ENCODE measurements at places on chromosomes 13 and 19. TPM values are rescaled to one million over a fixed set of nuclear protein-coding genes. Genes with fewer than 3 reads are reported as not detected.

The ADGRE3 gene
- not detected for polyA plus RNA-seq

The CRLF1 gene
- polyA plus RNA-seq, result 0.55 TPM

The DLL3 gene
- 1.9 TPM for polyA plus RNA-seq

The NKPD1 gene
- polyA plus RNA-seq, result 0.17 TPM

The C19orf81 gene
- polyA plus RNA-seq, result 5.3 TPM

The SIAH3 gene
- 0.06 TPM for polyA plus RNA-seq

The GPC6 gene
- not detected for polyA plus RNA-seq

The STK11 gene
- polyA plus RNA-seq, result 20.3 TPM

The PRDX2 gene
- 333 TPM for polyA plus RNA-seq

The ELAVL3 gene
- polyA plus RNA-seq, result not detected

The KLK6 gene
- not detected for polyA plus RNA-seq

The SULT2A1 gene
- not detected for polyA plus RNA-seq

The CACNA1A gene
- polyA plus RNA-seq, result 0.60 TPM

The NCCRP1 gene
- not detected for polyA plus RNA-seq

The ZNF836 gene
- 19.8 TPM for polyA plus RNA-seq

The ZNF728 gene
- not detected for polyA plus RNA-seq

The ZNF493 gene
- 28.1 TPM for polyA plus RNA-seq

The LRCH1 gene
- polyA plus RNA-seq, result 1.3 TPM

The PEG3 gene
- polyA plus RNA-seq, result not detected

The ZNF677 gene
- 28.4 TPM for polyA plus RNA-seq

The CLEC17A gene
- polyA plus RNA-seq, result not detected

The SYNE4 gene
- polyA plus RNA-seq, result not detected

The CERS4 gene
- 5.4 TPM for polyA plus RNA-seq

The KCNC3 gene
- not detected for polyA plus RNA-seq

The ANKRD24 gene
- not detected for polyA plus RNA-seq

The KISS1R gene
- polyA plus RNA-seq, result 0.52 TPM

The RNF225 gene
- polyA plus RNA-seq, result not detected

The RFX2 gene
- 4.0 TPM for polyA plus RNA-seq

The ADAMTSL5 gene
- polyA plus RNA-seq, result 2.9 TPM

The TEX26 gene
- not detected for polyA plus RNA-seq

The DYRK1B gene
- polyA plus RNA-seq, result 5.2 TPM

The IL27RA gene
- polyA plus RNA-seq, result 83.9 TPM

The ZIK1 gene
- polyA plus RNA-seq, result 7.9 TPM

The ZNF136 gene
- 19.9 TPM for polyA plus RNA-seq

The TNNT1 gene
- polyA plus RNA-seq, result not detected

The NFIX gene
- polyA plus RNA-seq, result 0.68 TPM

The LINGO3 gene
- 2.7 TPM for polyA plus RNA-seq

The KLK1 gene
- polyA plus RNA-seq, result not detected

The TEKTIP1 gene
- polyA plus RNA-seq, result 0.45 TPM

The ZNF573 gene
- polyA plus RNA-seq, result 13.6 TPM

The MYO1F gene
- polyA plus RNA-seq, result 4.4 TPM

The BRSK1 gene
- polyA plus RNA-seq, result not detected

The FBXO46 gene
- polyA plus RNA-seq, result 15.2 TPM

The TPRX2 gene
- not detected for polyA plus RNA-seq

The MCEMP1 gene
- not detected for polyA plus RNA-seq

The PTGER1 gene
- not detected for polyA plus RNA-seq

The PRRG2 gene
- polyA plus RNA-seq, result 0.28 TPM

The THAP8 gene
- polyA plus RNA-seq, result 2.4 TPM

The ZNF470 gene
- 1.7 TPM for polyA plus RNA-seq

The HCST gene
- polyA plus RNA-seq, result 1,254 TPM

The FXYD1 gene
- polyA plus RNA-seq, result 0.77 TPM

The IGFL3 gene
- not detected for polyA plus RNA-seq

The GAPDHS gene
- not detected for polyA plus RNA-seq
